ENCODE measurements at places on chromosomes 11 and 22. TPM values are rescaled to one million over a fixed set of nuclear protein-coding genes. Genes with fewer than 3 reads are reported as not detected.

DNA sequence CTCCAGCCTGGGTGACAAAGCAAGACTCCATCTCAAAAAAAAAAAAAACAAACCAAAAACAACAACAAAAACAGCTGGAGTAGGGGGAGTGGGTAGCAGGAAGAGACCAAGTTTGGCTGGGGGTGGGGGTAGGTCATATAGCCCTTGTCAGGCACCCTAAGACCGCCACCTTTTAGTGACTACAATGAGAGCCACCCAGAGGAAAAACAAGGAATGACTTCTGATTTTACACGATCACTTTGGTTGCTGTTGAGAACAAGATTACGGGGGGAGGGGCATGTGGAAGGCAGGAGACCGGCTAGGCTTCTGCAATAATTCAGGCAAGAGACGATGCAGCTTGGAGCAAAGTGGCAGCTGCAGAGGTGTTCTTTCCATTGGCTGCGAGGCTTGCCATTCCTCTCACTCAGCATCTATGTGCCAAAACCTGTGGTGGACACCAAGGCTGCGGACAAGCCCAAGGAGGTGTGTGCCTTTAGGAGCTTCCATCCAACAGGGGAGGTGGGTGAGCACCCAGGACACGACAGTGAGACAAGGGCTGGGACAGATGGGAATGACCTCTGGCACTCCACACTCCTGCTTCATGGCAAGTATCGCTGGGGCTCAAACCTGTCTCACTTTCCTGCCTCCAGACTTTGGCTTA lies 1.7 kb downstream of the RPS19BP1 start:
- no peak for DNase-seq

The OR51B2 gene
- total RNA-seq = 0.46 TPM

GRCh38 chr11:9859554-9860305 lies 195.9 kb downstream of the SWAP70 start:
- no peak for DNase-seq

DNA sequence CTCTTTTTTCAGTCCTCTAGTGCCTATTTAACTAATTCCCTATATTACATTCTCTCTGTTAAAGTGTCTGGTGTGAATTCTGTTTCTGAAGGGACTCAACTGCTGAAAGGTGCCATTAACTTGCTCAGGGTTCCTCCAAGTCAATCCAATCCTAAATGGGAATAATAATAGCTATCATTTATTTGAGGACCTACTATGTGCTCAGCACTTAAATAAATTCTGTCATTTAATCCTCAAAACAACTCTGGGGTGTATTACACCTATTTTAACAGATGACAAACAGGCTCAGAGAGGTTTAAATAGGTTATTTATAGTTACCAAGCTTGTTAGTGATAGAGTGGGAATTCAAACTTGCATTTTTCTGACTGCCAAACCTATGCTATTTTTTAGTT lies 40.6 kb upstream of the POLD3 start:
- no peak for DNase-seq

- no peak for DNase-seq
These were observed 1253.3 kb downstream of the TBC1D22A start for GRCh38 chr22:48015701-48016100.

- DNase-seq = no peak
These were observed 6.0 kb downstream of the SCARF2 start for GRCh38 chr22:20431511-20432192.

The ARHGAP42 gene
- total RNA-seq = 9.6 TPM

The GNB1L gene
- total RNA-seq = 7.6 TPM

The ADAMTS8 gene
- total RNA-seq = 0.13 TPM

GRCh38 chr11:64853709-64854108 lies 9.3 kb upstream of the CDC42BPG start:
- DNase-seq = no peak

- no peak for DNase-seq
These were observed 12.3 kb downstream of the BACE1 start for GRCh38 chr11:117303646-117304315.

GRCh38 chr22:32144496-32145274 lies 14.4 kb downstream of the C22orf42 start:
- no peak for DNase-seq

GRCh38 chr11:12975195-12975594 lies 33.9 kb upstream of the RASSF10 start:
- DNase-seq = no peak

The GNG3 gene
- total RNA-seq = not detected

GRCh38 chr11:75190652-75191329 lies 39.9 kb downstream of the SLCO2B1 start:
- no peak for DNase-seq

The SCN2B gene
- 0.28 TPM for total RNA-seq

- DNase-seq = no peak
These were observed 5.3 kb downstream of the RELA start for GRCh38 chr11:65657426-65657825.

The FOLR3 gene
- total RNA-seq = not detected

GRCh38 chr11:72786305-72787215 lies 7.3 kb downstream of the STARD10 start:
- DNase-seq = no peak

DNA sequence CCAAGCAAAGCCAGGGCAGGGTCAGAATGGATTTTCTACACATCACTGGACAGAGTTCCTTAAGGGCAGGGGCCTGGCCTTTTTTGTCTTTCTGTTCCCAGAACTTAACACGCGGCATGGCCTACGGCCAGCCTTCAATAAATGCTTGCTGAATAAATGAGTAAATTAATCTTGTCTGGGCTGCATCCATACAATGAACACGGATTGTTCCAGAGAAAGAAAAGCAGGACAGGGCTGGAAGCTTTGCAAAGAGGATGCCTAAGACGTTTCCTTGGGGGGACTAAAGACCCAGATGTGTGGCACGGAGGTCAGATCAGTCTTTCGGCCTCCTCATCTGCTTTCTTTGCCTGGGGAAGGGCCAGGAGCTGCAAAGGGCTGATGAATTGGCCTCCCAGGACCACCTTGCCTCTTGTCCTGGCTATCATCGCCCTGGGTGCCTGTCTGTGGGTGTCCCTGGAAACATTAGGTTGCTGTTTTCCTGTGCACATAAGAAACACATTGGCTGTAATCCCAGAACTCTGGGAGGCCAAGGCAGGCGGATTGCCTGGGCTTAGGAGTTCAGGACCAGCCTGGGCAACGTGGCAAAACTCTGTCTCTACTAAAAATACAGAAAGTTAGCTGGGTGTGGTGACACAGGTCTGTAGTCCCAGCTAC lies 20.8 kb upstream of the RFPL3 start:
- DNase-seq = no peak

DNA sequence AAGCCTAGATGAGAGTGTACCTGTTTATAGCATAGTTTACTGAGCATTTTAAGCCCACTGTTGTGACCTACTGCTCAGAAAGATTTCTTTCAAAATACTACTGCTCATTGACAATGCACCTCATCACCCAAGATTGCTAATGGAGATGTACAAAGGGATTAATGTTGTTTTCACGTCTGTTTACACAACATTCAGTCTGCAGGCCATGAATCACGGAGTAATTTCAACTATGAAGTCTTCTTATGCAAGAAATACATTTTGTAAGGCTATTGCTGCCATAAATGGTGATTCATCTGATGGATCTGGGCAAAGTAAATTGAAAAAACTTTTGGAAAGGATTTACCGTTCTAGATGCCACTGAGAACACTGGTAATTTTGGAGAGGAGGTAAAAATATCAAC lies 112.9 kb downstream of the KIF18A start:
- no peak for DNase-seq

GRCh38 chr11:61571869-61572268 lies 9.0 kb downstream of the SYT7 start:
- no peak for DNase-seq

DNA sequence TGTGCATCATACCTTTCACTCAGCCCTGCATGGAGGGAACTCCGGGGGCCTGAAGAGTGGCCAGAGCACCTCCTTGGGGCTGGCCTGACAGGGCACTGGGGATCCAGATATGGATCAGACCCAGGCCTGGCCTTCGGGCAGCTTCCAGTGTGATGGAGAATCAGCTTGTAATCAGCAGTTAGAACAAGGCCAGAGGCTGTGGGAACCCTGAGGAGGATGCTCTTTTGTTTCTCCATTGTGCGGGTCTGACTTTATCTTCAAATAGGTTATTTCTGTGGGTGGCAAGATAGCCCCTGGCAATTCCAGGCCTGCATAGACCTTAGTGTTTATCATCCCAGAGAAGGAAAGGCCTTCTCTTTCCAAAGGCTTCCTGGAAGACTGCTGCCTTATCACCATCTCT lies 12.3 kb downstream of the DGAT2 start:
- DNase-seq = no peak

The GLYATL1B gene
- not detected for total RNA-seq

The OR52J3 gene
- not detected for total RNA-seq

GRCh38 chr11:26088391-26088790 lies 243.5 kb upstream of the ANO3 start:
- no peak for DNase-seq

Data from omental fat pad (tissue), 4 donors.